D721Med (cell line): ENCODE measurements at places on chromosomes 3 and 15.

GRCh38 chr3:6791161-6791560 lies 69.8 kb upstream of the GRM7 start:
- DNase-seq = no peak

GRCh38 chr3:190546881-190547510 lies 33.1 kb downstream of the IL1RAP start:
- no peak for DNase-seq

- DNase-seq = no peak
These were observed 32.3 kb upstream of the CRTC3 start for GRCh38 chr15:90497376-90497775.

GRCh38 chr15:36499412-36500389 lies 79.7 kb upstream of the CDIN1 start:
- DNase-seq = no peak

- no peak for DNase-seq
These were observed 99.8 kb downstream of the MEGF11 start for GRCh38 chr15:66153549-66154415.

DNA sequence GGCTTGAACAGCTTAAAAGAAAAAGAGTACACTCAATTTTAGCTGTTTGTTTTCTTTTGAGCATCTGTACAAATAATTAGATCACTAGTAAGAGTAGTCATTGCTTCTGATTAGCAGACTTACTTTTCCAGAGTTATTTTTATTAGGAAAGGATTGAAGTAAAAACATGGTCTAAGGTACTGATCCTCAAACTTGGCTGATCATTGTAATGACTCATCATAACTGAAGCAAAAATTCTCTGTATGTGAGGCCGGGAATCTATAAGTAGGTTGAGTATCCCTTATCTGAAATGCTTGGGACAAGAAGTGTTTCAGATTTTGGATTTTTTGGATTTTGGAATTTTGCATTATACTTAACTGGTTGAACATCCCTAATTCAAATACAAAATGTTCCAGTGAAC lies 12.4 kb downstream of the NMD3 start:
- no peak for DNase-seq

DNA sequence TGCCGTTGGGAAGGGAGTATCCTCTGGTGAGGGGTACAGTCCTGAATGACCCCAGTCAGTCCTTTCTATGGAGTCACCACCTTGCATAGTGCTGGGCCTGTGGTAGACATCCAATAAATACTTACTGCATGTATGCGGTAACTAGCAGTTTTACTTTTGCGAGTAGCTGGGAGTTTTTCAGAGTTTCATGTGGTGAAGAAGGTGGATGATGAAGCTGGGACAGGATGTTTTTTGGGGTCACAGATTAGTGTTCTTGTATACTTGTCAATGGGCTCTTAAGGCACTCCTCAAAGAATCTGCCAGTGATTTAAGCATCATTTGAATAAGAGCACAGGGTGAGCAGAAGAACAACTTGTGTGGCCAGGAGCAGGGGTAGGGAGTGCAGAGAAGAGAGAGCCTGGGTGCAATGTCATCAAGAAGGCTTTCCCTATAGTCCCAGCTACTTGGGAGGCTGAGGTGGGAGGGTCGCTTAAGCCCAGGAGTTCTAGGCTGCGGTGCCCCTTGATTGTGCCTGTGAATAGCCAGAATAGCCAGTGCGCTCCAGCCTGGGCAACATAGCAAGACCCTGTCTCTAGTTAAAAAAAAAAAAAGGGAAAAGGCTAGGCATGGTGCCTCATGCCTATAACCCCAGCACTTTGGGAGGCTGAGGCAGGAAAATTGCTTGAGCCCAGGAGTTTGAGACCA lies 22.1 kb downstream of the PPCDC start:
- DNase-seq = no peak

GRCh38 chr3:150597646-150598045 lies 5.5 kb upstream of the SELENOT start:
- no peak for DNase-seq

- DNase-seq = no peak
These were observed 70.1 kb upstream of the CDV3 start for GRCh38 chr3:133503409-133503808.

DNA sequence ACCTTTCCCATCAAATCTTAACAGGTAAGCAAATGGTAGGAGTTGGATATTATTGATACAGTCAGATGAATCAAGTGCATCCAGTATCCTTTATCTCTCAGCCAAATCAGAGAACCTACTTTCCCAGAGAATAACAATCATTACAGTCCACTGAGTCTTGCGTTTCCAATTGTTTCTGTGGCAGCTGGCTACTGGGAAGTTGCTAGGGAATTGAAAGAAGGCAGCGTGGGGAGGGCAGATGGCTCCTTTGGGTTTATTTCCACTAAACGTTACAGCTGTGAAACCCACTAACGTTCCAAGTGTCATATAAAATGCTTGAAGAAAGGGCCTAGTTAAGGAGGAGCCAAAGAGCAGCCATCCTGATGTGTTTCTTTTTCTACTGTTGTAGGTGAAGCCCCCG lies 78.4 kb downstream of the WDR72 start:
- no peak for DNase-seq

DNA sequence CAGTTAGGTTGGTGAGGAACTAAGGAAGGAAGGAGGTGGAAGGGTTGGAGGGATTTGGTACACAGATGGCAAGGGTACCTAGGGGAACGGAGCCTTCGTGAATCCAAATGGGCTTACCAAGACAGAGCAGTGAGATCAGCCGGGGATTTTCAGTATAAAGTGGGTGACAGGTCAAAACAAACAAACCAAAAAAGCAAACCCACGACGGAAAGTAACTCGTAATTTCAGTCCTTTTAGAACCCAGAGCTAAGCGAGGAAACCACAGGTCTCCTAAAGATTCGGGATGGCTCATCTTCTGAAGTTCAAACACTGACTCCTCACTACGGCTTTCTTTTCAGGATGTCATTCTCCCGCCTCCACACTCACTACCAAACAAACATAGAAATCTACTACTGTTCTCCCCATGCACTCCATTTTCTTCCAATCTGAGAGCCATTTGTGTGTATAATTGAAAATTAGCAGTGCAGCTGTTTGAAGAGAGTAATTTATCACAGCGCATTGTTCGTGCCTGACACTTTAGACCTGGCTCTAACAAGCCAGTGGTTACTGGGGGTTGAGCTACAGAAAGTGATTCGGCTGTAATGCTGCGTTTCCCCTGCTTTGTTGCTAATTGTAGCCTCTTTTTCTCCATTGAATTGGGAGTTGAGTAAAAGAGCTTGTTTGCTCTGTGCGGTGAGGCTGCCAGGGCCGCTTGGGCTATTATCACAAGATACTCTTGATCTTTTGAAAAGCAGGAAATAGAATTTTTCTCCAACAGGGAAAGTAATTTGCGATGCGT lies 64.7 kb upstream of the CCDC39 start:
- DNase-seq = no peak
